Colonic mucosa (tissue), 4 donors: ENCODE measurements at places on chromosomes 12 and 14. TPM values are rescaled to one million over a fixed set of nuclear protein-coding genes. Genes with fewer than 3 reads are reported as not detected.

ASB2 gene
- 1.3 TPM for total RNA-seq

C12orf54 gene
- not detected for total RNA-seq

ACOT6 gene
- not detected for total RNA-seq

CATSPERB gene
- total RNA-seq = 2.2 TPM

EIF2S3B gene
- total RNA-seq = 2.7 TPM

NTS gene
- not detected for total RNA-seq

CEBPE gene
- total RNA-seq = not detected

GRCh38 chr12:32198555-32198954, 91.9 kb downstream of the BICD1 start:
- no peak for DNase-seq

DNA sequence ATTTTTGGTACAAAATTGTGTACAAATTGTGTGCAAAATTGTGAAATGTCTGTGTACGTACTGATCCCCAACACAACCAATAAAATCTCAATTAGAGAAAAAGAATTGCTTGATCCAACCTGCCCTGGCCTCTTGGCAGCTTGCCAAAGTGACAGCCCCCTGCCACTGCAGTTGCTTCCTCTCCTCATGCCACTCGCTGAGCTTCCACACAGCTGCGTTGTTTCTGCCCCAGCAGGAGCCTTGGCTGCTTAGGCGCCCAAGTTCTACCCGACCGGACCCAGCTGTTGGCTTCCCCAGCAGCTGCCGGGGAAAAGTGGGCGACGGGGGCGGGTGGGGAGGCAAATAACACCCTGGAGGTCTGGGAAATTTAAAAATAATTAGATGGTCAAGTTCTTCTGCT, 171.8 kb upstream of the ATF7IP start:
- DNase-seq = no peak

- DNase-seq = no peak
These were observed 17.7 kb upstream of the TDG start for GRCh38 chr12:103947871-103948555.

GRCh38 chr14:94461526-94462218, 9.1 kb upstream of the SERPINA11 start:
- DNase-seq = no peak

- no peak for DNase-seq
These were observed 328.9 kb downstream of the TMTC2 start for GRCh38 chr12:83015390-83016217.

DNA sequence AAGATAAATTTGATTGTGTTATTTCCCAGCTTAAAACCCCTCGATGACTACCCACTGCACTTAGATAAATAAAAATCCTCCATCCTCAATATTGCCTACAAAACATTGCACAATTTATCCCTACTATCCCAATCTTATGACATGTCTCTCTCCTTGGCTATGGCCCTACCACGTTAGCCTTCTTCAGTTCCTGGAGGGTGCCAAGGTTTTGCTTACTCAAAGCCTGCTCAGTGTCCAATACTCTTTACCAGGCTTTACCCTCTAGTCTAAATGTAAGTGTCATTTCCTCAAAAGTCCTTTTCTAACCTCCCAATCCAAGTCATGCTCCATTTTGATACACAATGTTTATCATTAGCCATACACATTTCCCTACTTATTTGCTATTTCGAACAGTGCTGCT, 35.0 kb upstream of the PPM1A start:
- DNase-seq = no peak

DNA sequence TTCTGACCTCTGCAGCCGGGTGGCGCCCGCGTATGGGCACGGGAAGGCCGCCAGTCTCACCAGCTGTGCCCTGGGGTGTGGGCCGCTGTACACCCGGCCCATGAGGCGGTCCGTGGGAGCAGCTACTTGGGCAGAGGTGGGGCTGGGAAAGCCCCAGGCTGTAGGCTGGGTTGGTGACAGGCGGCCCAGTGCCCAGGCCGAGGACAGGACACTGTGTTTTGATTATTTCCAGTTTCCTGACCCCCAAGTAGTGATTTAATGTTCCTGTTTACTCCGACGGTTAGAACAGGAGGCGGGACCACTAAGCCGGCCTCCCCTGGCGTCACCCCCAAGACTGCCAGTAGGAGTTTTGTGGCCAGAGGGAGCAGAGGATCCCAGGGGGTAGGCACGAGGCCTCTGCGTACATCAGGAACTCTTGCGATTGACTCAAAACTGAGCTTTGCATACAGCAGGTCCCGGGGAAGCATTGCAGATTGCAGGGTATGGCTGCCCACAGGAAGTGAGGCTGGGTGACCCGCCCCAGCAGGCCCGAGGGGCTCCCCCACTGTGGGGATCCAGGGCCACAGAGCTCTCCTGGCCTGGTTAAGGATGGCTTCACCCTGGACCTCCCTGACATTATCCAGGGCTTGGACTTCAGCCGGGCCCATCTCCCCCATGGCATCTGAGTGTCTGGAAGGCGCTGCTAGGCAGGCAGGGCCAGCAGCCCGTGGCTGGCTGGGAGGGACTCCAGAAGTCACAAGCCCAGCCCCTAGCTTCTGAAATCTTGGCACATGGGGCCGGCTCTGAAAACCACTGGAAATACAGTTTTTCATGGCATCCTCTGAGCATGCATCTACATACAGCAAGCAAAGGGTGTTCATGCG, 42.5 kb upstream of the DIO3 start:
- peak; percentile 28 for DNase-seq

- no peak for DNase-seq
These were observed 12.2 kb downstream of the TBX3 start for GRCh38 chr12:114671443-114672411.

- DNase-seq = no peak
These were observed 226.4 kb upstream of the CAND1 start for GRCh38 chr12:67042697-67043131.

DNA sequence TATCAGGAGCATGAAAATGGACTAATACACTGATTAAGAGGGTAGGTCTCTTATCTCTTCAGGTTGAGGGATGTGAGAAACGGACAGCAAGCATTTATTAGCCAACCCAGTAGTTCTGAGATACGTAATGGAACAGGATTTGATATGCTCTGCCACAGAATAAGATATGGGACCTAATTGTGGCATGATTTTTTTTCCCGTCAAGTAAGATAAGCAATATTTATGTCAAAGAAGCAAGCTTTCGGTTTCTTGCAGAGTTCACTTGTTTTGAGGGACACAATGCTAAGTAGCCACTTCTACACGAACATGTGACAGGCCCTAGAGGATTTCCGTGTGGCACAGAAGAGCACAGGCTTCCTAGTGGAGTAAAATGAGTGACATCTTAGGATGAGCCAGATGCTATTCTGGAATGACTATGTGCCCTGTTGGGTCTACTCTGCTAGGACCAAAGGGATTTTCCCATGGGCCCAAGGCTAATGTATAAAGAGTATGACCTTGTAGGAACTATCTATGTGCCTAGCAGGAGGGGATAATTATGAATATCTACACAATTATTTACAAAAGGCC, 57.9 kb downstream of the SLC38A1 start:
- no peak for DNase-seq

GRCh38 chr14:87989956-87990299, 3.1 kb downstream of the GALC start:
- DNase-seq = peak; percentile 42

- DNase-seq = no peak
These were observed 6.2 kb downstream of the CRADD start for GRCh38 chr12:93683410-93683809.

DNA sequence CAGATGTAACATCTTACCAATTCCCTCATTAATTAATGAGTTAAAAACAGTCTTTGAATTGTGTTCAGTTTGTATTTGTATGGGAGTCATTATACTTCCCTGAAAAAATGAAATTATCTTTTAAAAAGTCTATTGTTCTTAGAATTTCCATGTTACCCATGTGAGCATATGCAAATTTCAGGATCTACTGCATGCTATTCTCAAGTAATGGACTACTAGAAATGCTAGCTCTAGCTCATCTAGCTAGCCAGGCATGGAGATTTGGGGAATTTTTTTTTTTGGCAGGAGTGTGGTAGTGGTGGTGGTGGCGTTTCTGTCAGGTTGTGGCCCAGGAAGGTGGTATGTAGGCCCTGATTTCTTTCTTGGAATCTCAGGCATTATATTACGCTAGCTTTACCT, 218.4 kb downstream of the AEBP2 start:
- no peak for DNase-seq

- no peak for DNase-seq
These were observed 117.7 kb downstream of the OTOGL start for GRCh38 chr12:80217011-80217535.

GRCh38 chr14:78314484-78314883, 144.3 kb downstream of the NRXN3 start:
- DNase-seq = no peak

- DNase-seq = no peak
These were observed 245.6 kb upstream of the SOX5 start for GRCh38 chr12:24195063-24195462.

- DNase-seq = peak; percentile 30
These were observed 14.3 kb downstream of the CHGA start for GRCh38 chr14:92937051-92937937.
